ENCODE measurements at places on chromosomes 6 and 20.

DNA sequence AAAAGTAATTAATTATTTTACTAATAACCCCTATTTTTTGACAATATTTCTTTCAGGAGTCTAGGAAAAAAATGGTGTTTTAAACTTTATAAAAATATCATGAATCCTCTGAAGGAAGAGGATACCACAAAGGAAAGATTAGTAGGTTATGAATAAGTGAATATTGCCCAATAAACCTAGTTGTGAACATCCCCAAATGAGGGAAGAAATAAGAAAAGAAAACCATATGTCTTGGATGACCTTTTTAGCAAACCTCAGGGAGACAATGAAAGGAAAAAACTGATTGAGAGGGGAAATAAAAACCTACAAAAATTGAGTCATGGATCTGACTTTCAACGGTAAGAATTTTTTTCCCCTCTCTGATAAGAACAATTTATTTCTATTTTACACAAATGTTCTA is 34.4 kb downstream of the TENT5A start:
- H3K36me3 ChIP-seq = no peaks in the 10 kb centered on the region
- H3K4me1 ChIP-seq = no peaks in the 10 kb centered on the region
- H3K27ac ChIP-seq = no peak overlapping the region
- H3K4me3 ChIP-seq = no peak overlapping the region

GRCh38 chr20:33370291-33370690 is 31.0 kb downstream of the CDK5RAP1 start:
- DNase-seq = peak; percentile 88
- H3K27me3 ChIP-seq = no peaks in the 10 kb centered on the region
- peak overlapping the region; percentile 97 for H3K27ac ChIP-seq
- H3K4me3 ChIP-seq = no peak overlapping the region

- no peak overlapping the region for H3K27ac ChIP-seq
- H3K4me3 ChIP-seq = no peak overlapping the region
- DNase-seq = no peak
- H3K4me1 ChIP-seq = peaks cover 13% of the 10 kb centered on the region
- peaks cover 26% of the 10 kb centered on the region for H3K36me3 ChIP-seq
Measured at GRCh38 chr20:17643531-17644188, 38.4 kb downstream of the RRBP1 start.

GRCh38 chr6:20404641-20405032 is 3.0 kb downstream of the E2F3 start:
- DNase-seq = peak; percentile 86
- H3K4me3 ChIP-seq = peak overlapping the region; percentile 70
- H3K36me3 ChIP-seq = peaks cover 3% of the 10 kb centered on the region

GRCh38 chr6:9009931-9010330 is 574.6 kb upstream of the SLC35B3 start:
- no peaks in the 10 kb centered on the region for H3K36me3 ChIP-seq
- DNase-seq = no peak
- no peaks in the 10 kb centered on the region for H3K4me1 ChIP-seq

DNA sequence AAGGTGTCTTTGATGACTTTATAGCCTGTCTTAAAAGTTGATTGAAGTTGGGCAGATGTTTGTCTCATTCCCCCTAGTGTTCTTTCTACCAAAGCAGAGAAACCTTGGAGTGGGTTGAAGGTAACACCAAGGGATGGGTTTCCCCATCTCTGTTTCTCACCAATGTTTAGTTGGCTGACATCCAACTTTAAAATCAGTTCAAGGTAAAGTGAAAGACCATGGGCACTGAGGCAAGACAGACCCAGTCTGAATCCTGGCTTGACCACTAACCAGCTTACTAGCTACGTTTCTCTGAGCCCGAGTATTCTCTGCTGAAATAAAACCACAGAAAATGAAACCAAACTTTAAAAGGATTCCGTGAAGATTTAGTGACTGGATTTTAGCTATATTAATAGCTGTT is 258.9 kb downstream of the KIF16B start:
- H3K4me1 ChIP-seq = peaks cover 6% of the 10 kb centered on the region
- no peak overlapping the region for H3K4me3 ChIP-seq
- DNase-seq = no peak
- H3K27ac ChIP-seq = no peak overlapping the region
- H3K27me3 ChIP-seq = no peaks in the 10 kb centered on the region

DNA sequence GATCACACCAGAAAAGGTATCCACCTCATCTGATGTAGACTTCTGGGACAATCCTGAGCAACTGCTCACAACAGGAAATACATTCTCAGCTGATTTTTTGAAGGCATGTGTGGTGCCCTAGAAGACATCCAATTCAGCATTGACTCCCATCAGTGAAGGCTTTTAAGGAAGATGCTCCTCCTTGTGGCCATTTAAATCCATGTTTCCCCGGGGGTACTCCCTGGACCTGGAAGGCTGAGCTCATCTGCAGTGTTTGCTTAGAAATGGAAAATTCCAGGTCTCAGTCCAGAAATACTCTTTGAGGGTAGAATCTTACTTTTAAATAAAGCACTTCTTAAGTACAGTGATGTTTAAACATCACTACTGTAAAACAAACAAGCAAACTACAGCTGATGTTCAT is 195.5 kb upstream of the PDE10A start:
- no peak overlapping the region for H3K27ac ChIP-seq
- peaks cover 6% of the 10 kb centered on the region for H3K27me3 ChIP-seq
- no peak for DNase-seq
- H3K36me3 ChIP-seq = no peaks in the 10 kb centered on the region
- no peak overlapping the region for H3K4me3 ChIP-seq
- no peaks in the 10 kb centered on the region for H3K4me1 ChIP-seq

GRCh38 chr6:84882768-84883766 is 118.7 kb upstream of the TBX18 start:
- DNase-seq = no peak
- no peaks in the 10 kb centered on the region for H3K36me3 ChIP-seq
- H3K27me3 ChIP-seq = no peaks in the 10 kb centered on the region
- H3K27ac ChIP-seq = no peak overlapping the region
- H3K4me3 ChIP-seq = no peak overlapping the region

DNA sequence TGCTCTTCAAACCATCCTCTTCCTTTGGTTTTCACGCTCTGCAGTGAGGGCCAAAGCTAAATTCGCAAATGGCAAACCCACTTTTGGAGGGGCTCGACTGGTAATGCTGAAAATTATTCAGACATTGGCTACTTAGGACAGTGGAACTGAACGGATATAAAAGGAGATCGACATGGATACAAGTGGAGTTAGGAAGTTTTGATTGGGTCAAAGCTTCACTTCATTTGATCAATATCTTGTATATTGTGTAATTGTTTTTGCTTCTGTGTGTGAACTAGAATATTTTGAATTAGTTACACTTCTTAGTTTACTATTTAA is 1.2 kb downstream of the FAM8A1 start:
- H3K36me3 ChIP-seq = peaks cover 21% of the 10 kb centered on the region
- no peaks in the 10 kb centered on the region for H3K27me3 ChIP-seq
- peak overlapping the region; percentile 76 for H3K4me3 ChIP-seq
- peak overlapping the region; percentile 73 for H3K27ac ChIP-seq

DNA sequence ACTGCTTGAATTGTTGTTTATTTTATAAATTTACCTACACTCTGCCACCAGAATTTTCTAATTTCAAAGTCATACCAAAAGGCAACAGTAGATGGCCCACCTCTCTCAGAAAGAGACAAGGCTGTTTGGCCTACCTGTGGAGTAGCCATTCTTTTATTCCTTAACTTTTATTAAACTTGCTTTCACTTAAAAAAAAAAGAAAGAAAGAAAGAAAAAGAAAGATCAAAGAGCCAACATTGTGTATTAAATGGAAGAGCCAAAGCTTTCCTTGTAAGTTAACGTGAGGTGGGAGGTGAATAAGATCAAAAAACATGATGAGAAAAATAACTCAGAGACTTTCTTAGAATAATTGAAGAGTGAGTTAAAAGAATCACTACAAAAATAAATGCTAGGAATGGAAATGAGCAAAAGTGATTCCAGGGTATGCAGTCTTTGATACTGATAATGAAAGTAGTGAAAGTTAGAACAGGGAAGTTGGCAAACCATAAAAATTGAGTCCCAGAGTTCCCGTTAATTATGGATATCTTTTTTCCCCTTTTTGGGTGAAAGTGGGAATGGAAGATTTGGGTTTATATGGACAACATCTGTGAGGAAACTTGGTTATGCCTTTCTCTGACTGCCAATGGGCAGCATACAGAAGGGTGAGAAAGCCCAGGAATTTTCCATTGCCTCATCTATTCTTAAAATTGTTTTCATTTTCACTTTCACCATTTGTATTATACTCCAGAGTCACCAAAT is 35.9 kb upstream of the MYB start:
- H3K36me3 ChIP-seq = no peaks in the 10 kb centered on the region
- H3K4me3 ChIP-seq = peak overlapping the region; percentile 4
- no peaks in the 10 kb centered on the region for H3K4me1 ChIP-seq
- no peak for DNase-seq
